ENCODE measurements at places on chromosomes 1 and 21.

DNA sequence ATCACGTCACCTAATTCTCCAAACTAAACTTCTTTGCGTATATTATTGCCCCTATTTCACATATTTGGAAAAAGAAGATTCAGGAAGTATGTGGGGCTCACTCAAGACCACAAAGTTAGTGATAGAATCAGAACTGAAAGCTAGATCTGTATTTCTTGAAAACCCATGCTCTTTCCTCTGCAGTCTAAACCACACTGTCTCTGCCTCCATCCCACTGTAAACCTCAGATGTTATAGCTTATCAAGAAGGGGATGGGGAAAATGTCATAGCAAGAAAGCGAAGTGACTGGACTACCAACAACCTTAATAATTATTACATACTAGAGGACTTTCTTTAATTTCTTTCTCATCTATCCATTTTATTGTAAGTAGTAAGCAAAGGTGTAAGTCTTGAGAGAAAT is 257.7 kb upstream of the SGIP1 start:
- DNase-seq = no peak

- DNase-seq = no peak
These were observed 9.1 kb downstream of the MMEL1 start for GRCh38 chr1:2623571-2624337.

GRCh38 chr1:202090994-202091393 is 31.7 kb upstream of the GPR37L1 start:
- DNase-seq = no peak

DNA sequence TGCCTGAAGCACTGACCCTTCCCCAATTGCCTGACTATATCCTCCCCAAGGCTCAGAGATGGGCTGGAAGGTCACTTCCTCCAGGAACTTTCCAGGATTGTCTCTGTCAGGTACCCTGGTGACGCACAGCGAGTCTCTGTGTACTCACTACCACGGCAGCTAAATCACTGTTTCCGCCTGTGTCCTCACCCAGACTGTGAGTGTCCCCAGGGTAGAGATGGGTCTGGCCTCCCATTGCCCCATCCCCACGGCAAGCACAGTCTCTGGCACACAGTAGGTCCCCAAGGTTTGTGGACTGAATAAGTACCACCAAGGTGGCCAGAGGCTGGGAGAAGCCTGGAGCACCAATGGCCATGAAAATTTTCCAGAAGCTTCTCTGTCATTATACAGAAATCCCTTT is 93.8 kb upstream of the RUNX3 start:
- no peak for DNase-seq

DNA sequence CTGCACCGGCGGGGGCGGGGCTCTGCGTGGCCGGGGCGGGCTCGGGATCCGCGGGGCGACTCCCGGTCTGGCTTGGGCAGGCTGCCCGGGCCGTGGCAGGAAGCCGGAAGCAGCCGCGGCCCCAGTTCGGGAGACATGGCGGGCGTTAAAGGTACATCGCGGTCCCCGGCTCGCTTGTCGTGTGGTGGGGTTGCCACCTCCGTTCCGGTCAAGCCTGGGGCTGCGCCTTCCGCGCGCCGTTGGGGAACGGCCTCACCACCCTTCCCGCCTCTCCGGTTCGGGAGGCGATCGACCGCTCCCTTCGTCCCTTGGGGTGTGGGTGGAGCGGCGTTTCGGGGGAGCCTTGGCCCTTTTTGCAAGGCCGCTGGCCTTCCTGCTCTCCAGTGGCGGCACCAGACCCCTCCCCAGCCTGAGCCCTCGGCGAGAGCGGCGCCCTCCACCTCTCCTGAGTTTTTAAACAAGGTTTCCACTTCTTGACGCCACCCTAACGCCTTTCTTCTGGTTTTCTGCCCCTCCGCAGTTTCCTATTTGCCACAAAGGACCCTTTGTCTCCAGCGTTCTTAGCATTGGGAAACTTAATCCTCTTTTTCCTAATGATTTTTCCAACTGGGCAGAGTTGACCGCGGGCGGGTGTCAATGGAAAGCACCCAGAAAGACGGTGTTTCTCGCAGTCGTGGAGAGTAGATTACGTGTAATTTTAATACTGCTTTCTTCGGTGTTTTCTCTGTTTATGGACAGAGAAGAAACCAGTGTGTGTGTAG is at the start of the genes LEPR and LEPROT:
TSS of gene LEPR (plus strand) at position 79 of the 761 bp plus-strand sequence. CDS start 144,898 bp downstream, outside the sequence.
TSS of gene LEPROT (plus strand) at position 79 of the 761 bp plus-strand sequence. CDS start at position 136, 57 bp downstream.
- no peak for DNase-seq

GRCh38 chr1:178684111-178684510 is 40.9 kb upstream of the RALGPS2 start:
- DNase-seq = no peak

DNA sequence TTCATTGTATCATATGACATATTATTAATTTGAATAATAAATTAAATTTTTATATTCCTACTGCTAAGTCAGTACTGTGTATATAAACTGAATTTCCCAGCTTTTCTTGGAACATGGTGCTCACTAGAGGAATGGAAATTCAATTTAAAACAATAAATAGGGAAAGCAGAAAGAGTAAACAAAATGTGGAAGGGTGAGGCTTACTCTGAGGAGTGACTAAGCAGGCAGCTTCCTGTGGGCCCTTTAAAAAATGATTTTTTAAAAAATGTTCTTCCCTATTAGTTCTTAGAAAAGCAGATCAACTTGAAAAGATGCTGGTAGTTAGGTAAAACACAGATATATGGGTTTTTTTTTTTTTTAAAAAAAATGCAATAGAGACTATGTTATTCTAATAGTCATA is 49.5 kb upstream of the S1PR1 start:
- DNase-seq = no peak

DNA sequence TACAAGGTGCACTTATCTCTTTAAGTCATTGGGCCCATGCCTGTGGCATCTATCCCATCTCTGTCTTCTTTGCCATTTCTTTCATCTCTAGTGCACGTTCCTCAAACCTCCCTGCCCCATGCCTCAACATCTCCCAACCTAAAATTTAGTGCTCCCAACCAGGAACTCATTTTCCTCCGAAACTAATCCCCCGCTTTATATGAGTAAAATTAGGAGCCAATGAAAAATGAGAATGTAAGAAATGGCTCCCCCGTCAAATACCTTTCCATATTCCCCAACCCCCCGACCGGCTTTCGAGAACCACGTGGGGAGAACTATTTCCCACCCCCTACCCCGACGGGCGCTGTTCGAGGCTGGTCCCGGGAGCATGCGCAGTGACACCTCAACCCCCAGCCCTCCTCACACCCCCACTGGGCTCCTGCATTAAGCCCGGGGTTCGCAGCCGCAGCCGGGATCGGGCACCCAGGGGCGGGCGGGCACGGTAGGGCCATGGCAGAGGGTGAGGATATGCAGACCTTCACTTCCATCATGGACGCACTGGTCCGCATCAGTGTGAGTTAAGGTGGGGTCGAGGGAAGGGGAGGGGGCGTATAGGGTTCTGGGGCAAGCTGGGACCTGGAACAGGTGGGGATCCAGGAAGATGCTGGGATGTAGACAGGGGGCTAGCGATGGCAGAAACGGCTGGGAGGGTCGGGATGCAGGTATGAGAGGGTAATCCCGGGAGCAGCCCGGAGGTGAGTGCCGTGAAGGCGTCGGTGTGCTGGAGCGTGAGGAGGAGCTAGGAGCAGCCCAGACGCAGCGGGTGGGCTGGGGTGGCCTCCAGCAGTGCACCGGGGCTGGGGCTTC is at the start of gene TRIM46:
TSS of gene TRIM46 (plus strand) at position 372 of the 846 bp plus-strand sequence. CDS start at position 490, 118 bp downstream.
- no peak for DNase-seq

DNA sequence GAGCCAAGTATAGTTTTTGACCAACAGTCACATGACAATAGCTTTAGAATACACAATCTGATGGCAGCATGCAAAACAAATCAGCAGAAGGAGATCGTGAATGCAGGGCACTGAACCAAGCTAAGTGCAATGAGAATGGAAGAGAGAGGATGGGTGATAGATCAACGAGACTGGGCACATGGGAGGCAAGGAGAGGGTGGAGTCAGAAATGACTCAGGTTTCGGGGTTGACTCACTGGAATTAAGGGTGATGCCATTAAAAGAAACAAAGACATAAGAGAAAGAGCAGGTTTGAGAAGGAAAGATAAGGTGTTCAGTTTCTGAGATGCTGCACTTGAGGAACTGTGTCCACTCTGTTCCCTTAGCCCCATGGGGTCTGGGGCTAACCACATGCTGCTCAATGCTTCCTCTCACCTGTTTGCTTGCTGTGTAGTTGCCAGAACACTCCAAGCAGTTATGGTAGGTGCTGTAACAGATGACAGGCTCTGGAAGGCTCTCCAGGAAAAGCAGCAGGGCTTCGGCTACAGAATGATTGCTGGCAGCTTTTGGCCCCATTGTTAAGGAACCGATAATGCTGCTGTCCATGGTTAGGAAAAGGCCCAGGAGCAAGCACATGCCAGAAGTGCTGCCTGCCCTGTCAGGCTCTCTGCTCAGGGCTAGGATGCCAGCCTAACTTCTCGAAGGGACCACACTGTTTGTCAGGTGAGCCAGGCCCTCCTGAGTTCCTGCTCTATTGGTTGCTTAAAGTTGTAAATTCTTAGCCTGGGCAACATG is 6.1 kb upstream of the MTF1 start:
- no peak for DNase-seq

GRCh38 chr1:219837994-219838294 is 90.4 kb downstream of the SLC30A10 start:
- no peak for DNase-seq

- no peak for DNase-seq
These were observed 190.6 kb upstream of the ZNHIT6 start for GRCh38 chr1:85898861-85899260.

GRCh38 chr1:62321446-62321845 is 2.2 kb upstream of the KANK4 start:
- no peak for DNase-seq

- DNase-seq = no peak
These were observed 1320.1 kb upstream of the PRMT6 start for GRCh38 chr1:105736349-105736748.

DNA sequence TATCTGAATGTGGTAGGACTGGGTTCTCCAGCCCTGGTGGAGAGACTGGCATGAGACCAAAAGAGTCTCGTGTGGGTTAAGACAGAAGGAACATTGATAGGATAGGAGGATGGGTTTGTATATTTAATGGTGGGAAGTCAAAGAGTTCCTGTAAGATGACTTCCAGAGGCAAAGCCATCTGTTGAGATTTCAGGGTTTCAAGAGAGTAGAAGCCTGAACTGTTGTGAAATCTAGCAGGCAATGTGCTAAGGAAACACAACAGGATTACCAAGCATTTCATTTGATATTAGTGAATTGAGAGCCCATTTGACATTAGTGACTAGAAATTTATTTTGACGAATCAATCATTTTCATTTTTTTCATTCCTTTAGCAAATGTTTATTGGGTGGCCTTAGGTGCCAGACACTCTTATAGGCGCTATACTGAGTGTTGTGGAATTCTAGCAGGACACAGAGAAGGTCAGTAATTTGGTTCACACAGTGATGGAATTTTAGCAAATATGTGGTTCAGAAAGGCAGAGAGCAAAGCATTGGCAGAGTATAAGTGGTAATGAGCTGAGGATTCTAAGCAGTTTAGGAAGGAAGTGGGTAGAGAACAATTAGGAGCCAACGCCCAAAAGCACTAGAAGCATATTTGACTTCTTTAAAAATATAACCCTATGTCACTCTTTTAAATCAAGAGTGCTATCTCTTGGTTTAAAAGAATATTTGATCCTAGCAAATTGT is 149.3 kb downstream of the AK5 start:
- DNase-seq = no peak

DNA sequence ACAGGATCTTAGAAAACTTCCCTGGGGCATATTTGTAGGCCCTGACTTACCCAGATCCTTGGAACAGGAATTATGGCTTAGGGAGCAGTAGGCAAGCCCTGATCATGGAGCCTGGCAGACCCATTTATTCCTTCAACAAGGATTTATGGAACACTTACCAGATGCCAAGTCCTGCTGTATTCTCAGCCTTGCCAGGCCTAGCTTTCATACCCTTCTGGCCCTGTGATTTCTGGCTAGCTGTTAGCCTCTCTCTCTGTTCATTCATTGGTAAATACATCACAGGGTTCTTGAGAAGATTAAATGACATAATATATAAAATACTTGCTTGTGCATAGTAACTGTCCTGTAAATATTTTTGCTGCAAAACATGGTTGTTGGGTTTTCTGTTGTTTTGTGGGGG is 32.4 kb upstream of the SRP9 start:
- DNase-seq = no peak

- no peak for DNase-seq
These were observed 541 bp upstream of the CD58 start for GRCh38 chr1:116571215-116571919.

- DNase-seq = no peak
These were observed 85.2 kb downstream of the HHAT start for GRCh38 chr1:210413951-210414350.

- DNase-seq = no peak
These were observed 45.1 kb downstream of the DPT start for GRCh38 chr1:168683871-168684270.

GRCh38 chr21:19489930-19490329 is 1086.3 kb upstream of the TMPRSS15 start:
- no peak for DNase-seq

GRCh38 chr1:156627313-156627880 is 8.2 kb downstream of the HAPLN2 start:
- DNase-seq = no peak

- DNase-seq = no peak
These were observed 448.3 kb downstream of the MATN1 start for GRCh38 chr1:30274976-30275621.

DNA sequence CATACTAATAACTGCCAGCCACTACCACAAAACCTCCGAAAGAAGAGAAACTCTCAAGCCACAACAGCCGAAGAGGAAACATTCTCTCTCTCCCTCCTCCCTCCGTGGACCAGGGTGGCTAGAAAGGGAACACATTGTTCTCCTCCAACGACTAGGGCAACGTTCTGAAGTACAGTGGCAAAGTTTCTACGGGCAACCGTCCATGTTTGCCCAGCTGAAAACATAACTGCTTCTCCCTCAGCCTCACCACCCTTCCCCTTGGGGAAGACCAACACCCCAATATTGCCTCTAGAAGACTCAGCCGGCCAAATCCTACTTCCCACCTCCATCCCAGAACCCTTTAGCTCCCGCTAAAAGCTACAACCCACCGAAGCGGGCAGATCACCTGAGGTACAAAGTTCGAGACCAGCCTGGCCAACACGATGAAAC is 2.0 kb downstream of the GLUL start:
- DNase-seq = no peak

- no peak for DNase-seq
These were observed 23.7 kb downstream of the LRRC8B start for GRCh38 chr1:89548122-89548857.

- no peak for DNase-seq
These were observed 76.1 kb downstream of the OLFM3 start for GRCh38 chr1:101920577-101920976.

DNA sequence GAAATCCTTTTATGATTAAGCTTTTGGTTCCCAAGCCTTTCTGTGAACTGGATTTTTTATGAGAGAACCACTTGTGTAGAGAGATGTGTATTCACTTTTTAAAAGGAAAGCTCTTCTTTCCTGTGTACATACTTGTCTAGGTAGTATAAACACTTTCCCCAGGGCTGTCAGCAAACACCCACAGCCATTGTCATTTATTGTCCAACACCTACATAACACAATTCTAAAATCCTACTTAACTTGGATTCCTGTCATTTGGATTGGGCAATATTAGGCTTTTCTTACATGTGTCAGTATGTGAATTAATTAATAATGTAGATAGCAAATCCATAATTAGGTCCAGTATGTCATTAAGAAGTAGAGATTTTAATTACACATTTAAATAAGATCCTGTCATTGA is 12.3 kb downstream of the DDX20 start:
- no peak for DNase-seq

Measured in stimulated activated CD4-positive, alpha-beta T cell treated with anti-CD3 and anti-CD28 coated beads, TNF-alpha, amount 100 ng/mL, for 1 hour (primary cell).